ENCODE measurements at places on chromosomes 3 and 15.
A peak's percentile ranks its signal among the peaks of the same experiment; 100 is the strongest.

DNA sequence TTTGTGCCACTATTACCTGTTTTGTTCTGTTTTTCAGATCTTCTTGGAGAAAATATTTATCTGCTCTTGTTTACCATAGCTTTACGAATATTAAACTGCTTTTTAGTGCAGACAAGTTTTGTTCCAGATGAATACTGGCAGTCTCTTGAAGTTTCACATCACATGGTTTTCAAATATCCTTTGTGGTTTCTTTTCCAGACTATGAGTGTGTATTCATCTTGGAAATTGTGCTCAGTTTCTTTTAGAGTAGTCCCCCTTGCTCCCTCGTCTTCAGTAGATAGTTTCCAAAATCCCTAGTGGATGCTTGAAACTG, 1.2 kb downstream of the PIGB start:
- DNase-seq: no peak
- no peaks in the 10 kb centered on the region for H3K27me3 ChIP-seq
- peaks cover 30% of the 10 kb centered on the region for H3K4me1 ChIP-seq
- peak overlapping the region; percentile 82 for H3K4me3 ChIP-seq

DNA sequence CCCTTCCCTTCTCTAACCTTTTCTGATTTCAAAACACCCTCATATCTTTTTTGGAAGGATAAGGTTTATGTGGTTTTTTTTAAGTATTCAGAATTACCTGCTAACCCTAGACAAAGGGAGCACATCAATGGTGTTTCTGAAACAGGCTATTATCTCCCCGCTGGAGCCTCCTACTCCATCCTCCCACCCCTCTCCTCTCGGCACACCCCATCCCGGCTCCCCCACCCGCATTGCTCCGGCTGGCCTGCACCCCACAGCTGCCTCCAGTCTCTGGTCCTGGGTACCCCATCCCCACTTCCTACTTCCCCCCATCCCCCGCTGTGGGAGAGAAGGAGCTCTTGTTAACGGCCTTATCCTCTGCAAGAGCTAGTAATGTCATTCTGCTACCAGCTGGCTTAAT, 59.2 kb downstream of the PDIA5 start:
- H3K27ac ChIP-seq: no peak overlapping the region
- H3K4me3 ChIP-seq: no peak overlapping the region
- no peak for DNase-seq
- H3K27me3 ChIP-seq: no peaks in the 10 kb centered on the region
- peaks cover 4% of the 10 kb centered on the region for H3K36me3 ChIP-seq

DNA sequence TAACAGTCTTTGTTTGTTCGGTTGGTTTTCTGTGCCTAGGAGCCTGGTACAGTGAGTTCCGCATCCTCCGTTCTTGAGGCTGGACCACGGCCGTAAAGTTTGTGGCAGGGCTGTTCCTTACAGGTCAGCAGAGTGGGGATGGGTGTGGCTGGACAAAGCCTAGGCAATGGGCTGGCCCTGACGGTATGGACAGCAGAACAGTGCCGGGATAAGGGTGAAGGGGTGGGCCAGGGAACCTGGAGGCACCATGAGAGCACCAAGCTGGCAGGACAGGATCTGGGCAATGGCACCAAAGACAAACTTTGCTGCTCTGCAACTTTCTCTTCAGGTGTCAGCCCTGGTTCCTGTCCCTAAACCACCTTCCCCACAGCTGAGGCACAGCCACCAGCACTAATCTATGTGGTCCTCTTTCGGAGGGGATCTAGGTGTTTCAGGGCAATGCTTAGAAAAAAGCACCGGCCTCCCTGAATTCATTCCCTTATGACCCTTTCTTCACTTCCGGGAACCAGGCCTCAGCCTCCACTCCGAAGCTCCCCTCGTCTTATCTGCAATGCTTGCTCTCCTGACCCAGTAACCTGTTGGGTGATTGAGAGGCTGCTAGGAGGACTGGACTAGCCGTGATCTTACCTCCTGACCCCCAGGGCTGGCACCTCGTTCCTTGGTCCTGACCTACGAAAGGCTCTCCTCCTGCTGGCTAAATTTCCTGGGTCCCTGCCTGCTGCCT, 54.4 kb downstream of the KLHL6 start:
- no peak for DNase-seq
- no peak overlapping the region for H3K4me3 ChIP-seq
- H3K27me3 ChIP-seq: no peaks in the 10 kb centered on the region
- H3K4me1 ChIP-seq: no peaks in the 10 kb centered on the region
- no peaks in the 10 kb centered on the region for H3K36me3 ChIP-seq

GRCh38 chr3:187593451-187593850, 76.7 kb downstream of the SST start:
- peaks cover 20% of the 10 kb centered on the region for H3K4me1 ChIP-seq
- H3K27me3 ChIP-seq: peaks cover 7% of the 10 kb centered on the region
- no peak for DNase-seq
- no peak overlapping the region for H3K27ac ChIP-seq
- no peak overlapping the region for H3K4me3 ChIP-seq

- H3K36me3 ChIP-seq: no peaks in the 10 kb centered on the region
- H3K4me1 ChIP-seq: peaks cover 33% of the 10 kb centered on the region
- no peak overlapping the region for H3K27ac ChIP-seq
- H3K4me3 ChIP-seq: no peak overlapping the region
Measured at GRCh38 chr3:195727606-195728195, 6.9 kb downstream of the MUC20 start.
